ENCODE measurements at places on chromosomes 12 and 14. TPM values are rescaled to one million over a fixed set of nuclear protein-coding genes. Genes with fewer than 3 reads are reported as not detected.

DNA sequence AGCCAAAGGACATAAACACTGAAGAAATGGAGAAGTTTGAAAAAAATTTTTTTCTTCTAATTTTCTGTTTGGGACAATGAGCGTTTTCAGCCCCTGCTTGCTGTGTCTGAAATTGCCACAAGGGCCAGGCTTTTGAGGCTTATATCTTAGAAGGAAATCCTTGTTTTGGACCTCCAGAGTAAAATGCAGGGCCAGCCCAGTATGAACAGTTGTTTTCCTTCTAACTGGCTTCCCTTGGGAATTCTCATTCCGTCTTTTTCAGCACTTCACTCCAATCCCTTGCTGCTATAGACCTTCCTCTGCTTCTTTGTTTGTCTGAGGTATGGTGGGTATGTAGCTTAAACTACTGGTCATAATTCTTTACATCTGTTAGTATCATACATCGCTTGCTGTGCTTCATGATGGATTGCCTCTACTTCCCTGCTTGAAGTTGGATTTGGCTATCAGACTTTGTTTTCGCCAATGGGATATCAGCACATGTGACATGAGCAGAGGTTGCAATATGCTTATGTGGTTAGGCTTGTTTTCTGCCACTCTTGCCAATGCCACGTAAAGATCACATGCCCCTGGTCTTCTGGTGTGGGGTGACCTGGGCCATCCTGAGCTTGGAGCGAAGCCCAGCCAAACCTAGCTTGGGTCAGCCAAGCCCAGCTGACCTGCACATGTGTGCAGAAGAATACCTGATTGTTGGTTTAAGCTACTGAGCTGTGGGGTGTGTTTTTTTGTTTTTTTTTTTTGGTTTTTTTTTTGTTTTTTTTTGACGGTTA lies 64.7 kb downstream of the AVPR1A start:
- no peak for DNase-seq

NKX2-1 gene
- not detected for total RNA-seq

GRCh38 chr12:131561051-131561450 lies 149.8 kb upstream of the SFSWAP start:
- no peak for DNase-seq

GRCh38 chr12:31274520-31275300 lies 51.2 kb downstream of the SINHCAF start:
- no peak for DNase-seq

DNA sequence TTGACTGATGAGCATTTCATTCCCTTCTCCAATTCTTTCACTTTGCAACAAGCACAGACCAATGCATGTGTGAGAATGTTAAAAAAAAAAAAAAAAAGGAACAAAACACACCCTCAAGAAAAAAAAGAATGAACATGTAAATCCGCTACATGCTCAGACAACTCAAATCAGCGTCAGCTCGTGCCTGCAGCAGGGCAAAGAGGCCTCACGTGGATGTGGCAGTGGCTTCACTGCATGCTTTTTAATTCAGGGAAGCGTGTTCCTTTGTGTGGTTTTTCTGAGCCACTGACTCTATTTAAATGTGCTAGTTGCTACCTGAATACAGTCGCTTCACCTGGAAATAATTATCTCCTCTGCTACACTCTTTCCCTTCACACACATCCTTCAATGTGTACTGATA lies 55.1 kb downstream of the PPP1R36 start:
- no peak for DNase-seq

GRCh38 chr12:24921251-24922038 lies 27.5 kb downstream of the BCAT1 start:
- no peak for DNase-seq

- no peak for DNase-seq
These were observed 82.4 kb downstream of the SCAF11 start for GRCh38 chr12:45907955-45908354.

- no peak for DNase-seq
These were observed 982 bp downstream of the BCL7A start for GRCh38 chr12:122022393-122023338.

DNA sequence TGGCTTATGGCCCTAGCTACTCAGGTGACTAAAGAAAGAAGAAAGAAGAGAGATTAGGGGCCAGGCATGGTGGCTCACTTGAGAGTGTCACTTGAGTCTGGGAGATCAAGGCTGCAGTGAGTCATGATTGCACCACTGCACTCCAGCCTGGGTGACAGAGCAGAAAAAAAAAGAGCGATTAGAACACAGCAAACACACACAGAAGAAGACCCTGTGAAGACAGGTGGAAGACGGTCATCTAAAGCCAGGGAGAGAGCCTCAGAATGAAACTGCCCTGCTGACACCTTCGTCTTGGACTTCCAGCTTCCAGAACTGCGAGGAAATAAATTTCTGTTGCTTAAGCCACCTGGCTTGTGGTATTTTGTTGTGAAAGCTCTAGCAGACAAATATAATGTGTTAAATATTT lies 17.5 kb upstream of the PPP1CC start:
- DNase-seq = no peak

DNA sequence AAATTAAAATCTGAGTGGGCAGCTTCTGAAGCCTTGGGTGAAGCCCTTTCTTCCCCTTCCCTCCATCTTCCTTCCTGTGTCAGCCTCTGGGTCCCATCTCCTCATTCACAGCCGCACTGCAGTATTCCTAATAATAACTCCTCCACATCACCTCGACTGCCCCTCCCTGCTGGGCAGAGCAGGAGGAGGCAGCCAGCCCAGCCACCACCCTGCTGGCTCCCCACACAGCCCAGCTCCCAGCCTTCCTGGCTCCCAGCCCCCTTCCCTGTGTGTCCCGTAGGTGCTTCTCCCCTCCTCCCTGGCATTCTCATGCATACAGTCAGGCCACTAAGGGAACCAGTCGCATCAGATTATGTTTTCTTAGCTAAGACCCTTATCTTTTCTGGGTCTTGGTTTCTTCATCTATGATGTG lies 3.7 kb downstream of the IFFO1 start:
- no peak for DNase-seq

PPFIA2 gene
- not detected for total RNA-seq

GRCh38 chr14:35565871-35566464 lies 32.0 kb downstream of the INSM2 start:
- no peak for DNase-seq

FKBP3 gene
- total RNA-seq = 65.2 TPM

- DNase-seq = no peak
These were observed 41.7 kb upstream of the NID2 start for GRCh38 chr14:52110441-52111086.

DNA sequence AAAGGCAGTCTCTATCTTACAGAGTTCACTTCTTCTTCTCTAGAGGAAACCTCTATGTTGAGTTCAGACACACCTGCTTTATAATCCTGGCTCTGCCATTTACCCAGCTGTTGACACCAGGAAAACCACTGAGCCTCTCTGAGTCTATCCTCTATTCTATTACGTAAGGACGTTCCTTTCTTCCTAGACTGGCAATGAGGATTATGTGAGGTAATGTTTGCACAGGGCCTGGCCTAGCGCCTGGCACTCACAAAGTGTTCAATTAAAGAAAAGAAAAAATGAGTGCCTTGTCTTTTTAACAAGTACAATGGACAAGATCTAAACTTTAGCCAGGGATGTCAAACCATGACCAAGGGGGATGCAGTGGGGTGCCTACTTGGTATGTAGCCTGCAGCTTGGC lies 641.9 kb upstream of the TBX3 start:
- no peak for DNase-seq

RASSF9 gene
- not detected for total RNA-seq

- DNase-seq = no peak
These were observed 5.7 kb upstream of the SLC38A4 start for GRCh38 chr12:46831335-46832129.

GRCh38 chr12:90741611-90742010 lies 213.4 kb downstream of the CCER1 start:
- no peak for DNase-seq

GRCh38 chr14:69260190-69260860 lies 367 bp downstream of the GALNT16 start:
- DNase-seq = no peak

BCL11B gene
- 53.0 TPM for total RNA-seq

DNA sequence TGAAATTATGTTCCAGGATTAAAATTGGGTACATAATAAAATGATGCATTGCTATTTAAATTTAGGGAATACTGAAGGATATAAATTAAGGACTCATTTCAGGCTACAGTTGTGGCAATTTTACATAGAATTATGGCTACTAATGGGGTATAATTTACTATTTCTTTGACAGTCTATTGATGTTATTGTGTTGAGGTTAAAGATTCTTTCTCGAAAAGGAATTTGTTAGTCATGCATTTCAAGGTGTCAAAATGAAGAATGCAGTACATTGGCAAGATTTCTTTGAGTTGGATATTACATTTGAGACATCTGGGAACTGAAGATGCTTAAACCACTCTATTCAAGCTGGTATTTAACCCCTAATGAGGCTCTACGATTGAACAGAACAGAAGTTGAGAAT lies 28.3 kb downstream of the SLC5A8 start:
- DNase-seq = no peak

GRCh38 chr14:68369281-68370056 lies 423.4 kb downstream of the ZFP36L1 start:
- DNase-seq = no peak

PIK3C2G gene
- not detected for total RNA-seq

DNA sequence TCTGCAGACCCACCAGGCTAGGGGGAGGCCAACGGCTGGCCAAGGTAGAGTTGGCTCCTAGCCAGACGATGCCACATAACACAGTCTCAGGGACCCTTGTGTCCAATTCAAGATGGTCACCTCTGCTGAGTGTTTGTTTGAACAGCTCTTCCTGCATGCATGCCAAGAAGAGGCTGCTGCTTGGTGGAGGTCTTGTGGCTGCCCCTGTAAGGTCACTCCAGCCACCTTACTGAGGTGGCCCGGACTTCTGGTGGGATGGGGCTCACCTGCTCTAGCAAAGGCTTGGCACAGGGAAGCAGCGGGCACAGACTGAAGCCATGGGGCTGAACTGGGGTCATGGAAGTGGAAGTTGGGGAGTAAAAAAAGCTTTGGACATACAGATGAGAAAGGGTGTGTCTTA lies 210.3 kb downstream of the GLT1D1 start:
- DNase-seq = no peak

DNA sequence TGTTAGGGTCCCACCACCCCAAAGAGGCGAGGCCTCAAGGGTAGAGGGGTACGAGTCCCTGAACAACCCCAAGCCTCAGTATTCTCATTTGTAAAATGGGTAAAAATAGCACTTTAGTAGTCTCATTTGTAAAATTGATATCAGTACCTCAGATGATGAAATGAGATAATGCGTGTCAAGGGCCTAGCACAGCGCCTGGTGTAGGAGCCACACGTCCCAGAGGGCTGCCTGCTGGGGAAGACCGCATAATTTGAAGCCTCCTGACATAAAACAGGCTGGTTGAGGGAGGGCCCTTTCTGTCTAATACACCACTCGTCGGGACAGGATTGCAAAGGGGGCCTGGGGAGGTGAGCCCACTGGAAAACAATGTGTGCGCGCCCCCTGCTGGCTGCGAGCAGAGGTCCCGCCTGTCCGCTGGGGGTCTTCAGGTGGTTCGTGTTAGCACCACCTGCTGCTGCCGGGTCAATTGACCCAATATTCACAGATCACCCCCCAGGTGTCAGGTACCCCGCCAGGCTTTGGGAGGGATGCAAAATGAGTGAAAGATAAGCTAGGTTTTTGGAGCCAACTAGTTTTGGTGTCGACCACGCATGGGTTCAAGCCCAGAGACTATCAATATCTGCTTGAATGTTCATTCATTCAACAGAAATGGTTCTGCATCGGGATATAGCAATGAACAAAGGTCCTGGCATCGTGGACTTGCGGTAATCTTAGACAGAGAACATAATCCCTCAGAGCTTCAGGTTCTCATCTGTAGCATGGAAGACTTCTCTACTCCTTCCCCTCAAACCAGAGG lies 24.7 kb upstream of the IRF2BPL start:
- peak; percentile 78 for DNase-seq

GRCh38 chr12:65067383-65067782 lies 53.7 kb downstream of the WIF1 start:
- no peak for DNase-seq

MYH6 gene
- 1.0 TPM for total RNA-seq

GRCh38 chr14:94464290-94464689 lies 11.7 kb upstream of the SERPINA11 start:
- DNase-seq = no peak

DNA sequence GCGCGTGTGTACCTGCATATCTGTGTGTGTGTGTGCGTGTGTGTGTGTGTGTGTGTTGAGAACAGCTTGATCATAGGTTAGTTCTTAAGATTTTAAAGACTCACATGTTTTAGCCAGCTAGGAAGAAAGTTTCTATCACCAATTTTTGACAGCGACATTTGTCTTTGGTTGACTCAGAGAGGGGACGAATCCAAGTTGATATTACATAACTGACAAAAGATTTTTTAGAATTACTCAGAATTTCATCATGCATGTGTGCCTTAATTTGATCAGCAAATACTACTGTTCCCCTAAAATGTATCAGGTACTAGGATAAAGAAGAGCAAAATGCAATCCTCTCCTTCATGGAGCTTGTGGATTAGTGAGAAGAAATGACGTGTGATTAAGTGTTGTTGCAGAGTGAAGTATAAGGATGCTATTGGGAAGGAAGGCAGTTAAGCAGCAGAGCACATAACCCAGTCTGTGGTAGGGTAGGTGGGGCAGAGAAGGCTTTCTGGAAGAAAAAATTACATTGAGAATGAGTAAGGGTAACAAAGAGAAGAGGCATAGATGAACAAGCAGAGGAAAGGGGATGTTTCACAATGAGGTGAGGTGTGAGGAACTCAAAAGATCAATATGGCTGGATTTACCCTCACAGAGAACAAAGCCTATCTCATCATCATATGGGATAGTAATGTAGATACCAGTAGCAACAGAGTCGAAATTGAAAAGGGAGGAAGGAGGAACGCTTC lies 77.5 kb downstream of the ELK3 start:
- DNase-seq = no peak

DNA sequence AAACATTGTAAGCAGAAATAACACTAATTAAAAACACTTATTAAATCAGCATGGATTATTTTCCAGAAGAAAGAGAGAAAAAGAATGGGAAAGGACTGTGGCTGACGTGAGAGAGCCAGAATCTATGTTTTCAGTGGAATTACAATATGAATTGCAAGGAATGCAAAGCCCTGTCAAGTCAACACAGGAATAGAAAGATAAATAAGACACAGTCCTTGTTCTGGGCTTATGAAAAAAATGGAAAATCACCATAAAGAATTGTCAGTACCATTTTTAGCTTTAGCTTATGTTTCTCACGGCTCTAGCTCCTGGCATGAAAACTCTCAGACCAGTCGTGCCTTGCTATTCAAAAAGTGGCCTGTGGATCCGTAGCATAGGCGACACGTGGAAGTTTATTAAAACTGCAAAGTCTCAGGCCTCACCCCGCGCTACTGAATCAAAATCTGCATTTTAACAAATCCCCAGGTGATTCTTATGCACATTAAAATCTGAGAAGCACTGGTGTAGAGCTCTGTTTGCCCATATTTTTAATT lies 549.1 kb downstream of the RPS29 start:
- DNase-seq = no peak

OTX2 gene
- total RNA-seq = not detected

DHRS2 gene
- total RNA-seq = 2.7 TPM

LYZ gene
- 0.21 TPM for total RNA-seq

WNT5B gene
- total RNA-seq = 0.70 TPM

TIGAR gene
- 18.1 TPM for total RNA-seq

GRCh38 chr12:79409562-79409961 lies 281.2 kb downstream of the PAWR start:
- DNase-seq = no peak
